ENCODE measurements at places on chromosomes 7 and 10.

DNA sequence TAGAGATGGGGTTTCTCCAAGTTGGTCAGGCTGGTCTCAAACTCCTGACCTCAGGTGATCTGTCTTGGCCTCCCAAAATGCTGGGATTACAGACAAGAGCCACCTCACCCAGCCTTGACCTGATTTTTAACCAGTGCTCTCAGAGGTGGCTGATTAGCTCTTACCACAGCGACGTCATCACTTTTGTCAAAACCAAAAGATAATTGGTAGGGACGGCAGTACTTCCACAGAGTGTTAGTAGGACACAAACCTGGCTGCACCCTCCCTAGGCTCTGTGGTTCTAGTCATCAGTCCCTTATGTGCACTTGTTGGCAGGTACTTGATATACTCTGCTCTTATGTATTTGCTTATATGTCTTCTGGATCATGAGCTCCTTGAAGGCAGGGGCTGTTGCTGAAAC, 74.0 kb downstream of the GPR141 start:
- no peak for DNase-seq

DNA sequence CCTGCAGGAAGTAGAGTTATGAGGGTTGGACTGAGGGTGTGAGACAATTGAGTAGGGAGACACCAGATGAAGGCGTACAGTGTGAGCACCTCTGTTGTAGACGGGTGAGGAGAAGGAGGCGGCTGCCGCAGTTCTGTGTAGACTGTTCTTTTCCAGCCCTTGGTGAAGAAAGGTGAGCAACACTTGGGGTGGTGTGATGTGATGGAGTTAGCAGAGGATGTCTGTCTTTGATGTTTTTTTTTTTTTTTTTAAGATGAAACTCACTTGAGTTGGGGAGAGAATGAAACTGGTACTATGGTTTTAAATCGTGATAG, 42.8 kb upstream of the RNF216 start:
- DNase-seq, result peak; percentile 58

DNA sequence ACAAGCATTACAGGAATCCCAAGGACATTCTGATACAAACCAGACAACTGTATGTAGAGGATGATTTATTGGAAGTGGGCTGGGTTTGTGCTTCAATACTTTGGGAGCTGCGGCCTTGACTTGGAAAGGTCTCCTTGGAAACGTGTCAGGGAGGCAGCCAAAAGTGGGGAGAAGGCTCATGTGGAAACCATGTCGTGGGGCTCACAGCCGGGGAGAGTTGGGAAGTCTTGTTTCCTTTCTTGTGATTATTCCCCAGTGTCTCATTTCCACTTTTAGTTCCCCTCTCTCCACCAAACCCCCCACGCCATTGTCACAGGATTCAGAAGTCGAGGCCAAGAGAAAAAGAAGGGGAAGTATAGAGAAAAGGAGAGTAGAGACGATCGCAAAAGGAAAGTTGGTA, 53.9 kb upstream of the SFMBT2 start:
- DNase-seq, result no peak

DNA sequence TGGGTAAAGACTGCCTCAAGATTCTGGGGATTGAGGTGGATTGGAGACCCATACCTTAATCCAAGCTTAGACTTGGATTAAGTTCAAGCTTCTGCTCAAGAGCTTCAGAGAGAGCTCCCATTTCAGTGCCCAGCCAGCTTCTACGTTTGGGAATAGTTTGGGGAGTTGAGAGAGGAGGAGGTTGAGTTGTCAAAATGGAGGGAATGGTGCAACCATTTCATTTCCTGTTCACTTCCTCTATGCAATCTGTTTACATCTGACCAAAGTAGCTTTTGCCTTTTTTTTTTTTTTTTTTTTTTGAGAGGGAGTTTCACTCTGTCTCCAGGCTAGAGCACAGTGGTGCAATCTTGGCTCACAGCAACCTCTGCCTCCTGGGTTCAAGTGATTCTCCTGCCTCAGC, 65.8 kb downstream of the ENTPD1 start:
- no peak for DNase-seq

DNA sequence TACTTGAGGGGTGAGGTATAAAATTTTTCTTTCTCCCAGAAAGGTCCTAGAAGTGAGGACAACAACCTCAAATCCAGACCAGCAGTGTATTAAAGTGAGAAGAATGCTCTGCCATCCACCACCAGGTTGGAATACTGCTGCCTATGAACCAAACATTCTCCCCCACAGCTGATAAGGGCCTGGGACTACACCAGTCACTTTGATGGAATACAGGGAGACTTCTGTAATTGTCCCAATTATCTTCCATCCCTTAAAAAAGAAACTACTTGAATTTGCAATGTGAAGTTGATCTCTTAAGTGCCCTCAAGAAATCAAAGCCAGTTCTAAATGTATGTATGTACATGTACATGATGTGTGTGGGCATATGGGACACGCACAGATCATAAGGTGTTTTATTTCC, 3.0 kb downstream of the TBX20 start:
- no peak for DNase-seq

GRCh38 chr10:110348336-110348735, 43.6 kb upstream of the SMNDC1 start:
- DNase-seq, result no peak

- DNase-seq, result no peak
Observed at GRCh38 chr10:118710487-118710886, 44.3 kb downstream of the CACUL1 start.

DNA sequence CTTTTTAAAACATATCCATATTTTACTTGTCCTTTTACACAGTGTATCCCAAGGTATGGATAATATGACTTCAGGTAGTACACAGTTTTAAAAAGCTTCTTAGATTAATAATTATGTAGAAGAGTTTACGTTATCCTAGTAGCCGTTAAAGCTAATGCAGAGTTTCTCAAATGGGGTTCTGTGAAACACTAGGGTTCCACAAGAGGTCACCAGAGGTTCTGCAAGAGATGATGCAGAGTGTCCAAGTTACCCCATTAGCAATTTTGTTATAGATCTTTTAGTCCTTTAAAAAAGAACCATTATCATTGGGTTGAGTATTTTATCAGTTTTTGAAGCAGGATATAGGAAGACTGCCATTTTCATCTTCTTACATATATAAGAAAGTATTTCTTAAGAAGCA, 298.9 kb upstream of the HPS1 start:
- DNase-seq, result no peak

GRCh38 chr7:144834641-144835144, 1.2 kb downstream of the TPK1 start:
- peak; percentile 29 for DNase-seq

GRCh38 chr7:106377847-106378361, 93.1 kb upstream of the NAMPT start:
- no peak for DNase-seq

- DNase-seq, result no peak
Observed at GRCh38 chr7:108145401-108145800, 15.2 kb upstream of the LAMB4 start.

- no peak for DNase-seq
Observed at GRCh38 chr10:89853781-89854191, 152.4 kb downstream of the KIF20B start.

DNA sequence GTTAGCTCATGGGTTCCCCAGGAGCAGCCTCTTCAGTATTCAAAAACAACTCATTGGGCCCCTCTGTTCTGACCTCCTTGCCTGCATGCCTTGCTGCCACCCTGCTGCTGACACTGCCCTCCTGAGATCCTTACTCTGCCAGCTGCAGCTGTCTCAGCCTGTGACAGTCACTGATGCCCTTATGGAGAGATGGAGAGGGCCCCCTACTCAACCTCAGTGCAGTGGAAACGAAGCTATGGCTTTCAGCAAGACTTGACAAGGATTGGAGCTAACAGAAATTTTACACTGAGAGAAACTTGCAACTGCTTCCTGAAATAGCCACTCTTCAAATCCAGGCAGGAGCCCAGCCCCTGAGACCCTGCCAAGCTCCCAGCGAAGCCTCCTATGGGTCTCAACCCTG, 678.3 kb upstream of the C7orf33 start:
- no peak for DNase-seq

GRCh38 chr10:22599048-22599561, 115.3 kb downstream of the PIP4K2A start:
- no peak for DNase-seq

DNA sequence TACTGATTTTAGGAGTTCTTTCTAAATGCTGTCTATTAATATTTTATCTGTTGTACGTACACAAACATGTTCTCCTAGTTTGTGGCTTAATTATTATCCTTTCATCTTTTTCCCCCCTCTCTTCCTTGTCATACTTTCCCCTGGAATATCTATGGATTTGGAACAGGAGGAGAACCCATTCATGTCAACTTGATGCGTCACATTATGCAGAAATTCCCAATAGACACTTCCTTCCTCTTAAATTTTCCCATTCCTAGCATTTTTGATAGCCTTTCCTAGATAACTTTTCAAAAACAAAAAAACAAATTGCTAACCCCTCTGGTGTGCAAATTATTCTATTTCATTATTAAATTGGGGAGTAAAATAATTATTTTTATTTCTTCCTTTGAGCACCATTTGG, 36.2 kb downstream of the SLC35B4 start:
- no peak for DNase-seq

- DNase-seq, result no peak
Observed at GRCh38 chr10:112689327-112690072, 242.5 kb downstream of the VTI1A start.

DNA sequence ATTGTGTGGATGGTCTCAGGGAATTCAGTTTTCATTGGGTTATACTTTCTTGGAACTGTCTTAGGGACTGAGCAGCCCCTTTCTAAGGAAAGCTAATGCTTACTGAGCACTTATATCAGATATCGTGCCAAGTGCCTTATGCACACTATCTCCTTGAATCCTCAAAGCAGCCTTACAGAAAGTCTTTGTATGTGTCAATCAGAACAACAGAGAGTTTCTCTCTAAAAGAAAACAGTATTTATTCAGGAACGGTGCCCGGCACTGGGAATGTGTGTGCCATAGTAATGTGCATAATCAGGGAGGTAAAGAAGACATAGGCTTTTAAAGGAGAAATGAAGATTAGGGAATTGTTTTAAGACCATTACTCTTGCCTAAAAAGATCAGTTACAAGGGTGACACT, 17.3 kb downstream of the ANTXRL start:
- DNase-seq, result no peak

DNA sequence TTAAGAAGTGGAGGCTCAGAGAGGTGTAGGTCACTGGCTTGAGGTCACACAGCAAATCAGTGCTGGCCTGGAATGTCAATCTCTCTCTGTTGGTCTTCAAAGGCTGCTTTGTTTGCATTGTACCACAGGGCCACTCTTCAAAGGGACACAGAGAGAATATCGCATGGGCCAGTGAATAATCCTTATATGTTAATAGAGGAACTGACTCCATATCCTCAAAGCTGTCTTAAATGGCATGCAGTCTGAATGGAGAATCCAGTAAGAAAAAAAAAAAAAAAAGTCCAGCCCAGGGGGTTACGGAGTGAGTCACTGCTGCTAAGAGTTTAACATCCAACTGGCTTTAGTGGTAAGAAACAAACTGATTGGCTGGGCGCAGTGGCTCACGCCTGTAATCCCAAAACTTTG, 54.1 kb downstream of the NRAP start:
- no peak for DNase-seq

All from activated naive CD4-positive, alpha-beta T cell treated with anti-CD3 and anti-CD28 coated beads, Interleukin-2, amount 50 U/mL, for 16 hours (primary cell).